ENCODE measurements at places on chromosomes 3 and 15. TPM values are rescaled to one million over a fixed set of nuclear protein-coding genes. Genes with fewer than 3 reads are reported as not detected.

- H3K36me3 ChIP-seq = peaks cover 22% of the 10 kb centered on the region
- H3K4me3 ChIP-seq = peak within 1 kb of the TSS; percentile 96
- peaks cover 7% of the 10 kb centered on the region for H3K4me1 ChIP-seq
- DNase-seq = peak; percentile 85
Measured at GRCh38 chr3:40476478-40477470, at the start of gene ZNF619. Gene ZNF619 (plus strand): TSS chr3:40477122. CDS start chr3:40477980, 858 bp downstream.

- no peaks in the 10 kb centered on the region for H3K4me1 ChIP-seq
- H3K4me3 ChIP-seq = no peak overlapping the region
- H3K36me3 ChIP-seq = no peaks in the 10 kb centered on the region
- H3K27me3 ChIP-seq = no peaks in the 10 kb centered on the region
- H3K27ac ChIP-seq = no peak overlapping the region
Measured at GRCh38 chr3:4008205-4008604, 209.0 kb downstream of the LRRN1 start.

DNA sequence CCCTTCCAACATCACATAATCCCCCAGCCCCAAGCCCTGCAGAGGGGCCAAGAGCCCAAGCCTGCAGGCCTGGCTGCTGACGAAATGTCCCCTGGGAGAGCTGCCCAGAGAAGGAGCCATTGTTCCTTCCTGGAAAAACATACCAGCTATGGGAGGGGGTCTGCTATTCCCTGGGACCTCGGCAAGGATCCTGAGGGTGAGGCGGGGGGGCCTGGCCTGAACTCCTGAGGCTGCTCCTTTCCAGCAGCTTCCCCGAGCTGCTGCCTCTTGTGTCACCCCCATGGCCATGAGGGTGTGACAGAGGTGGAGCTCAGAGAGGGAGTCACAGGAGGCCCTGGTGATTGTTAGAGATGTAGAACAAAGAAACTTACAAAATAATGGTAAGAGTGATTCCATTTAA is 12.9 kb downstream of the LOXL1 start:
- no peaks in the 10 kb centered on the region for H3K27me3 ChIP-seq
- peaks cover 34% of the 10 kb centered on the region for H3K4me1 ChIP-seq
- no peaks in the 10 kb centered on the region for H3K36me3 ChIP-seq
- no peak for DNase-seq

GRCh38 chr15:91264651-91265351 is 164.7 kb downstream of the SV2B start:
- no peak overlapping the region for H3K4me3 ChIP-seq
- H3K36me3 ChIP-seq = no peaks in the 10 kb centered on the region
- H3K27ac ChIP-seq = peak overlapping the region; percentile 51
- DNase-seq = no peak
- no peaks in the 10 kb centered on the region for H3K27me3 ChIP-seq

GRCh38 chr3:73490453-73491286 is 134.1 kb downstream of the PDZRN3 start:
- no peaks in the 10 kb centered on the region for H3K27me3 ChIP-seq
- DNase-seq = no peak
- H3K27ac ChIP-seq = peak overlapping the region; percentile 12
- no peak overlapping the region for H3K4me3 ChIP-seq
- peaks cover 57% of the 10 kb centered on the region for H3K4me1 ChIP-seq
- no peaks in the 10 kb centered on the region for H3K36me3 ChIP-seq

DNA sequence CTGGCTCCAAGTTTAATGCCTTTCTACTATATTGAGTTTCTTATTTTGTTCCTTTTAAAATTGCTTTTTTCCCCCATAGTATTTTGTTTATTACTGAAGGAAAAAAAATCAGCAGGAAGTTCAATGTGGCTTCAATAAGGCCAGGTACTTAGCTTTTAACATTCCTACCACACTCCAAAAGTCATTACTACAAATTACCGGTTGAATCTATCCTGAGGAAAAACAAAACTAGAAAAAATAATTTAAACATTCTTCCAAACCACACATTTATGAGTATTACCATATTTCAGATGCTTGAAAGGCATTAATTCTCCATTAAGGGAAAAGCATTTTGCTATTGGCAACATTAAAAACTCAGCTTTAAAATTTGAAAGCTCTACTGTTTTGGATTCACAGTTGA is 20.2 kb upstream of the TNFSF10 start:
- H3K27me3 ChIP-seq = no peaks in the 10 kb centered on the region
- no peaks in the 10 kb centered on the region for H3K36me3 ChIP-seq
- no peak overlapping the region for H3K4me3 ChIP-seq
- peaks cover 14% of the 10 kb centered on the region for H3K4me1 ChIP-seq
- no peak for DNase-seq

DNA sequence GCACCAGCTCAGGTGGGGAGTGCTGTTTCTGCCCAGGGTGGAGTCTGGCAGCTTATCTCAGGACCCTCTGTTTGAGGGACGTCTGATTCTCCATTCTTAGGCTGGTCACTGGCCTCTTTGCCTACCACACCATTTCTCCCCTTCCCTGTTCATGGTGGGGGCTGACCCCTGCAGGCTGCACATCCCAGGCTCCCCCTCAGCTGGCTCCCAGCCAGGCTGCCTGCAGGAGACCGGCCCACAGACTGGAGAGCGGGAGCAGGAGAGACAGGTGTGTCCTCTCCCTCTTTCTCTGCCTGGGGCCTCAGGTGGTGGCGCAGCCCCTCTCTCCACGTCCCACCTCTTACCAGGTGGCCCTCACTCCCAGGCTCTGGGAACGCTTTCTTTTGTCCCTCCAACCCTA is 60.8 kb downstream of the RAB11A start:
- no peaks in the 10 kb centered on the region for H3K27me3 ChIP-seq
- no peak overlapping the region for H3K27ac ChIP-seq
- H3K4me3 ChIP-seq = no peak overlapping the region
- DNase-seq = no peak

GRCh38 chr3:150635526-150635925 is 32.4 kb downstream of the SELENOT start:
- H3K4me3 ChIP-seq = no peak overlapping the region
- no peaks in the 10 kb centered on the region for H3K4me1 ChIP-seq
- DNase-seq = no peak
- no peak overlapping the region for H3K27ac ChIP-seq
- peaks cover 8% of the 10 kb centered on the region for H3K36me3 ChIP-seq

- H3K27ac ChIP-seq = no peak overlapping the region
- H3K4me1 ChIP-seq = no peaks in the 10 kb centered on the region
- no peaks in the 10 kb centered on the region for H3K27me3 ChIP-seq
- no peak overlapping the region for H3K4me3 ChIP-seq
- H3K36me3 ChIP-seq = no peaks in the 10 kb centered on the region
Measured at GRCh38 chr15:93929375-93930094, 301.8 kb upstream of the MCTP2 start.

DNA sequence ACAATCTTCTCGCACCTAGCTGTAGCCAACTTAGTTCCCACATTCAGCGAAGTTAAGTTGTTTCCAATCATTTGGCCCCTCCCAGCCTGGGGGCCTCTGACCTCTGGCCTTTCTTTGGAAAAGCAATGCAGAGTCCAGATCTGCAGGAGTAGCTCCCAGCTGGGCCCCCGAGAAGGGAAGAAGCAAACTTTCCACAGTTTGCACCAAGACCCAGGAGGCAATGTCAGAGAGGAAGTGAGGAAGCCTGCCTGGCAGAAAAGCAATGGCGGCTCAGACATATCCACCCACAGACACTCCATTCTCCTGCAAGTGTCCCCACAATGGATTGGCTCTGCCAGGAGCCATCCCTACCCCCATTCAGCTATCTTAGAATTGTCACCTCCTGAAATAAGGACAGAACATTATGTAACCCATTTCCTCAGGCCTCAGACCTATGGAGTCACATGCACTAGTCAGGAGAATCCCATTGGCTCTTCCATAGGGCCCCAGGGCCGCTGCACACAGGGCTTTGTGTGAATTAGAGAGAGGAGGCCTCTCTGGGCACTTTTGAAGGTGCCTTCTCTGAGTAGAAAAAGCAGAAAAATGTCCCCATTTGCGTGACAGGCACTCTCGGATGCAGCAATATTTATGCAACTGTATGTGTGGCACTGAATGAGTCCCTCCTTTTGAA is 3.0 kb upstream of the BUB1B start:
- H3K4me1 ChIP-seq = peaks cover 3% of the 10 kb centered on the region
- no peak overlapping the region for H3K4me3 ChIP-seq
- H3K27ac ChIP-seq = no peak overlapping the region
- no peaks in the 10 kb centered on the region for H3K27me3 ChIP-seq

DNA sequence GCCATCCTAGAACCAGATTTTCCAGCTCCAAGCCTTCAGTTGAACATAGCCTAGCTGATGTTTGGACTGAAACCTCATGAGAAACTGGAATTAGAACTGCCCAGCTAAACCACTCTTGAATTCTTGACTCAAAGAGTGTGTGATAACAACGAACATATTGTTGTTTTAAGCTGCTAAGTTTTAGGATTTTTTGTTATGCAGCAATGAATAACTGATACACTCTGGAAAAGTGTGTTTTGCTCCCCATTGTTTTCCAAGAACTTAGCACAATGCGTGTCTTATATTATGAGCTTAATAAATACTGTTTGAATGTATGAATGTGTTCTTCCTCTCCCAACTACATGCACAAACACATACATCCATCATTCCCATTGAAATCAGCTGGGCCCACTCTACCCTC is 379.6 kb downstream of the EDEM1 start:
- no peaks in the 10 kb centered on the region for H3K27me3 ChIP-seq
- no peaks in the 10 kb centered on the region for H3K36me3 ChIP-seq
- no peak overlapping the region for H3K27ac ChIP-seq
- H3K4me3 ChIP-seq = no peak overlapping the region
- no peak for DNase-seq

- no peak overlapping the region for H3K27ac ChIP-seq
- no peaks in the 10 kb centered on the region for H3K4me1 ChIP-seq
- no peaks in the 10 kb centered on the region for H3K36me3 ChIP-seq
Measured at GRCh38 chr3:49661281-49661680, 12.9 kb upstream of the APEH start.

DNA sequence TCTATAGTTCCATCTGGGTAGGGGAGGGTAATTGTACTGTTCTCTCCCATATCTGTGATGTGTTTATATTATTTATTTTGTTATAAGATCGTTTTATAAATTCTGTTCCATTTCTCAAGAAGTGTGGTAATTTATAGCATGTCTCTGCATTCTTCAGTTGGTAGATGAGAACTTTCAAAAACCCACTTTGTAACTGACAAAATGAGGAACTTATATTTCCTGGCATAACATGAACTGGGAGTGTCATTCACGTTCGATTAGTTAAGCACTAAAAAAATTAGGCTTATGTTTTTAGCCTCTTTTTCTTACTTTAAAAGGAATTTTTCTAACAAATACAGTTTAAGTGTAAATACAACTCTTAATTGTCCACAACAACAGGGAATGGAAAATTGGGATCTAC is 230.8 kb downstream of the CGGBP1 start:
- no peaks in the 10 kb centered on the region for H3K36me3 ChIP-seq
- no peak for DNase-seq
- H3K4me1 ChIP-seq = no peaks in the 10 kb centered on the region
- H3K27ac ChIP-seq = no peak overlapping the region

DNA sequence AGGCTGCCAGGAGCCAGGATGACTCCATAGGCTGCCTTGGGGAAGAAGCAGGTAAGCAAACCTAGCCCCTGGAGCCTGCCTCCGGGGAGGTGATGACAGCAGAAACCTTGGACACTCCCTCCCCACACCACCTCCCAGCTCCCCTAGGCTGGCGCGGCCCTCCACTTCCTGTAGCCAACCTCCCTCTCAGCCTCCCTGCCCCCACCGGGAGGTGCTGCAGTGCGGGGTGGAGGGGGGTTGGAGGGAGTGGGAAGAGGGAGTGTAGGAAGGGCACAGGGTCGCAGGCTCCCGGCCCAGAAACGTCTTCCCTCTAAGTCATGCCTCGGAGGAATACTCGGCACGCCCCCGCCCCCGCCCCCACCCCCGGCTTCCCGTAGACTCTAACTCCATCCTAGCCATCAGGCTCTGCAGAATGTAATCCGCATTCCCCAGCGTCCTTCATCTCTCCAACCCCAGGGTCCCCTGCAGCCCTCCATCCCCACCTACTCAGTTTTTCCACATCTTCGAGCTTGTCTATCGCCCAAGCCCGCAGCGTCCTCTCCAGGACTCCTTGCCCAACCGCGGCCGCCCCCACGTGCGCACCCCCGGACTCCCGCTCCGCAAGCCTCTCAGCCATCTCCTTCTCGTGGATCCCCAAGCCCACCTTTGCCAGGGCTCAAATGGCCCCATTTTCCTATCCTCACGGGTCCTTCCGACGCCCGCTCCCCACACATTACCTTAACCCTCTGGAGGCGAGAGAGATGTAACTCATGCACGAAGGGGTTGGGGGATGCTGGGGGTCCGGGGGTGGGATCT is 528 bp downstream of the LPCAT4 start:
- peak overlapping the region; percentile 95 for H3K27ac ChIP-seq
- peaks cover 6% of the 10 kb centered on the region for H3K4me1 ChIP-seq
- peak overlapping the region; percentile 87 for H3K4me3 ChIP-seq

GRCh38 chr3:55686426-55687254 is 199.5 kb upstream of the WNT5A start:
- H3K27ac ChIP-seq = no peak overlapping the region
- no peaks in the 10 kb centered on the region for H3K36me3 ChIP-seq
- no peak for DNase-seq
- no peaks in the 10 kb centered on the region for H3K4me1 ChIP-seq

DNA sequence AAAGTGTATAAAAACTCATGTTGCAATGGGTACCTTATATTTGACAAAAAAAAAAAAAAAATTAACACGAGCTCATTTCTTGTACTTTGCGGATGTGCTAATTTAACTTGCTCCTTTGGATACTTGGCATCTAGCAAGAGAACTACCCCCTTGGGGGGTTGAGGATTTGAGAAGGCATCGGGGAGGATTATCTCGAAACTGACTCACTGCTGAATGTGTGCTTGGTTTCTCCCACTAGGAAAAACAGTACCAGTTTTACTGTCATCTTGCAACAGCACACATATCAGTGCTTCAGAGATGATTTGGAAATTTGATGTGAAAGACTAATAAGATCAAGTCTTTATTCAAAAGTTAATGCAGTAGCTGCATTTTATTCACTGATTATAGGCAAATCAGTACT is 891 bp downstream of the EXOG start:
- H3K36me3 ChIP-seq = peaks cover 8% of the 10 kb centered on the region
- no peak for DNase-seq
- H3K4me3 ChIP-seq = peak overlapping the region; percentile 88

- H3K4me3 ChIP-seq = peak overlapping the region; percentile 62
- no peak for DNase-seq
- no peaks in the 10 kb centered on the region for H3K4me1 ChIP-seq
Measured at GRCh38 chr3:182682263-182683241, 110.8 kb upstream of the ATP11B start.

DNA sequence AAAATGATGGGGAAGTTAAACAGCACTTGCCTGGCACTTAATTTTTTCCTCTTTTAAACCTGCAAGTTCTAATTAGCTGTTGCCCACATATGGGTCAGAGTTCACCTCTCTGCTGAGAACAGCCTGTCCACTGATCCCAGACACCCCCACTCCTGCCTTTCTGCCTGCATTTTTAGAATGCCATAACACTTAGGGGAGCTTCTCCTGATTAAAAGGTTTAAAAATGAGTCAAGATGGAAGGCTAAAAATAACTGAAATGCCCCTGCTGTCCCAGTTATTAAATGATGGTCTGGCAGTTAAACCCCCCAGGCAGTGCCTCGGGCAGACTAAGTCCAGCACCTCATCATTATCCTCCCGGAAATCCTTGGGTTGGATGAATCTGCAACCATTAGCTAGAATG is 913.6 kb upstream of the ARPP21 start:
- H3K4me3 ChIP-seq = no peak overlapping the region
- no peaks in the 10 kb centered on the region for H3K36me3 ChIP-seq
- no peaks in the 10 kb centered on the region for H3K27me3 ChIP-seq
- DNase-seq = no peak

The COL6A5 gene
- not detected for total RNA-seq

The WDR93 gene
- not detected for total RNA-seq

The C3orf22 gene
- not detected for total RNA-seq

The SERINC4 gene
- total RNA-seq = not detected

The TNNC1 gene
- total RNA-seq = 68.6 TPM

The PTPN23 gene
- 35.2 TPM for total RNA-seq

The SLC12A1 gene
- not detected for total RNA-seq

The CPNE9 gene
- not detected for total RNA-seq
